Stimulated activated CD4-positive, alpha-beta T cell treated with anti-CD3 and anti-CD28 coated beads, Interleukin-1b, Interleukin-23, amount 100 ng/mL, for 1 hour (primary cell): ENCODE measurements at places on chromosomes 12 and 14.

- no peak for DNase-seq
Measured at GRCh38 chr12:100576331-100577036, 3.0 kb downstream of the GAS2L3 start.

DNA sequence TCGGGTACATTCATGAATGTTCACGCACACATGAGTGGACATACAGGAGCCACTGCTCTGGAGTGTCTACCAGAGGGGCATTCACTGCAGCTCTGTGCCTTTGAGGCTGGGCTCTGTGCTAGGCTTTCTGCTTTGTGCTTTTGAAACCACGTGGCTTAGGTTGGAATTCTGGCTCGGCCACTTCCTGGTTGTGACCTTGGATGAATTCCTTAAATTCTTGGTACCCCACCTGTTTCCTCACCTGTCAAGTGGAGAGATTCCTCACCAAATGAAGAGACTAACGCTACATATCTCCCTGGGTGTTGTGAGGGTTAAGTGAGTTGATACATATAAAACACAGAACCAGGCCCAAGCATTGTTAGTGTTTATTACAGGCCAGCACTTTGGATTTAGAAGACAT is 842.8 kb downstream of the VRK1 start:
- no peak for DNase-seq

DNA sequence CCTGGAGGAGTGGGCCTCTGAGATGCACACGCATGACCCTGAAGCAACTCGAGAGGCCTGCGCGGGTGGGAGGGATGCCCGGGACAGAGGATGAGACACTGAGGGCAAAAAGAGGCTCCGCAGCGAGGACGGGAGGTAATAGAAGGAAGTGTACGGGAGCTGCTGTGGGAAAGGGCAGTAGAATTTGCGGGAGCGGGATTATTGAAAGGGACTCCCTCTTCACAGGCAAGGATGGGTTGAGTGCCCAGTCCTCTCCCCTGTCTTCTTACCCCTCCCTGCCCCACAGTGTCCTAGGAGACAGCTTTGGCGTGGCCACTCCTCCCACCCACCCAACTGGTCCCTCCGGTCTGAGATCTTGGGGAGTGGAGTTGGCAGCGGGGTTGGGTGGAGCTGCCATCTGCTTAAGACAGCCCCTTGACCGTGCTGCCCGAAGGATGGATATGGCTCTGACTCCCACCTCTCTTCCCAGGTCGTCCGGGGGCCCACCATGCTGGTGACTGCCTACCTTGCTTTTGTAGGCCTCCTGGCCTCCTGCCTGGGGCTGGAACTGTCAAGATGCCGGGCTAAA is 15.7 kb upstream of the ESPL1 start:
- no peak for DNase-seq

DNA sequence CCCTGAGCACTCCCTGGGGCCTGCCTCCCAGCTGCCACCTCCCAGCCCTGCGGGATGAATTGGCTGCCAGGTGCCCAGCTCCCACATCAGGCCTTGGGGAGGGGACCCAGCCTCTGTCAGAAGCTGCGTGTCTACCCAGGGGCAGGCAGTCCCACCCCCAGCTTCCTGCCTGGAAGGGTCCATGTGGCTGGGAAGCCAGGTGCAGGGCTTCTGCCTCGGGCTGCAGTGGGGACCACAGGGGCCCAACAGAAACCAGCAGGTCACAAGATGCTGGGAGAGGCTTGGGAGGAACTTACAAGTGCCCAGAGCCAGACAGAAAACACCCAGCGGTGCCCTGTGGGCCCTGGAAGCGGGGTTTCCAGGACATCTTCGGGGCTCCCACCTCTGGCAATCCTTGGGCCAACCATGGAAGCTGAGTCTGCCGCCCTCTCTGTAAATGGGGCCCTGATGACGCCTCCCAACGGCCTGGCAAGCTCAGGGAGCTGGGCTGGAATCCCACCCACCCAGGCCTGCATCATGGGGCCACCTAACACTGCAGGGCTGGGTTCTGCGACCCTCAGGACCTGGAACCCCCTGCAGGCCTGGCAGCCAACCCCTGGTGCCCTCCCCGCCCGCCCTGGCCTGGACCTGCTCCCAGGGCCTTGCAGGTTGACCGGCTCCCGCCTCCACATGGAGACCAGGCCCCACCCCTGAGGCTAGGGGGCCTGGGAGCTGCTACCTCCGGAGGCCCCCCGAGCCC is 36.6 kb downstream of the CCNK start:
- no peak for DNase-seq

DNA sequence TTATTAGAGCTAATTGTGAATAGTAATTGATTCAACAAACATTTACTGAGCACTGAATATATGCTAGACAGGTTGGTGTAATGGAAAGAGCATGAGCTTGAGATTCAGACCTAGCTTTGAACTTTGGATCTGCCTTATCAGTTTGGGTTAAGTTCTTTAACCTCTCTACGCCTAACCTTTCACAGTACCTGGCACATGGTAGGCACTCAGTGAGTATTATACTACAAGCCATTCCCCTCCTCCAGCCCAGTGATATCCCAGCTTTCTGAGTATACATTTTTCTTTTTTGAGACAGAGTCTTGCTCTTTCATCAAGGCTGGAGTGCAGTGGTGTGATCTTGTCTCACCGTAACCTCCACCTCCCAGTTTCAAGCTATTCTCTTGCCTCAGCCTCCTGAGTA is 32.0 kb downstream of the FAM177A1 start:
- no peak for DNase-seq

- DNase-seq = peak; percentile 66
Measured at GRCh38 chr14:89417091-89417464, at the start of gene FOXN3. FOXN3 (minus strand) TSS chr14:89417233; CDS start chr14:89412476, 4,757 bp downstream.

DNA sequence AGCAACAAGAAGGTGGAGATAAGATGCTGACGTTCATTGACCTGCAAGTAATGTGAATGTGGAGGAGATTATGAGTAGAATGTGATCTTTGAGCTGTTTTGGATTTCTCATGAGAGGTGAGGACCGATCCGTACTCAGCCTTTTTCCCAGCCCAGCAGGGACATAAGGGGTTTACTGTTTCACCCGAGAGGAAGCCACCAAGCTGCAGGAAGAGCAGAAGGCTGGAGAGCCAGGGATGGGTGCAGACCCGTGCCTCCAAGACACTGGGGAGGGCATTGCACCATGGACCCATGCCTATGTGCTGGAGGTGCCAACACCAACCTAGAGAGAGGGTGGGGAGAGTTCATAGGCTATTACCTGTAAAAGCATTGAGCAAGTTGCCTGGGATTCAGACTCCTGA is 206.0 kb upstream of the DIO3 start:
- no peak for DNase-seq

DNA sequence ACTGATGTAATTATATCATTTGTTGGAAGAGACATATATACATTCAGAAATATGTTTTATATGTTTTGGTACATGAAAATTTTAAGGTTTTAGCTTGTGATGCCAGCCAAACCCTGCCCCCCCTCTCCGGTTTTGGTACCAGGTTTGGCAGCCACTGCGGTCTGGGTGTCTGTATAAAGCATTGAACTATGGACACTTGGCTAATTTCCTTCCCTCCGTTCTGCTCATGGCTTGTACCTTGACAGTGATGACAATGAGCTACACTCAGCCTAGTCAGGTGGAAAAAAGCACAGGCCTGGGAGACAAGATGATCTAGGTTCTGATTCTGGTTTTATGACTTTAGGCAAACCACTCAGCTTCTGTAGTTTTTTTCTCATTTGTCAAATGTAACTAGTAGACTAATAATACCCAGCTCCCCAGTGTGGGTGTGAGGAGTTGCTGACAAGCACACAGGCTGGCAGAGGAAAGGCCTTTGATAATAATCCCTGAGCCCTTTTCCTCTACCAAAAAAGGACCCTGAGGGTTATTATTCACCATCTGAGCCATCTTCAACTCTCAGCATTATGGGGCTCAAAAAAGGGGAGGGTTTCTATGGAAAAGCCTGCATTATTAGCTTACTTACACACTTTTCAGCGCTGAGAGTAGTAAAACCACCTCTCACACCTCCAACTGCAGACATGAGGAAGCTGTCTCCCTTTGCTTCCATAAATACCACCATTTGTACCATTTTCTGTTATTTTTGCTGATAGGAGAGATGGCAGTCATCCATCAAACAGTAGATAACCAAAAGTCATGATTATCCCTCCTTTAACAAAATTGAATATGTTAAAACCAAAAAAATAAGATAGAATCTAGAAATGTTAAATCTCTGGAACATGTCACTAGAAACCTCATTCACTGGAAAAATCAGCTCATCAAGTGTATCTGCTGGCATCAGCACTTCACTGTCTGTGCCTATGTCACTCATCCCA is 76.3 kb upstream of the PSMC1 start:
- DNase-seq = no peak

GRCh38 chr14:104075530-104076151 is 9.9 kb upstream of the ASPG start:
- DNase-seq = no peak

DNA sequence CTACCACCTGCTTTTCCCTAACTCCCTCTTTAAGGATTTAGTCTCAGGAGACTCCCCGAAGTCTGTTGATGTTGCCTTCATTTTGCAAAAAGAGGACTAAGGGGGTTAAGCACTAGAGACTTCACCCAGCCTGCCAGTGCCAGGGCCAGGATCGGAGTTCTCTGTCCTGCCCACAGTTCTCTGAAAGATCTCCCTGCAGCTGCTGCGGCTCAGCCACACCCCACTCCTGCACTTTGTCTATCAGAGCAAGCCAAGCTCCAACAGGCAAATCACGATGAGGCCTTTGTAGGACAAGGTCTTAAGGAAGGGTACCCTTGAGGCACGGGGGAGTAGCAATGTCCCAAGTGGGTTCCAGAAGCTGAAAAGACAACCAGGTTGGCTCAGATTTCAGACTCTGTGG is 148.8 kb upstream of the EGLN3 start:
- no peak for DNase-seq

DNA sequence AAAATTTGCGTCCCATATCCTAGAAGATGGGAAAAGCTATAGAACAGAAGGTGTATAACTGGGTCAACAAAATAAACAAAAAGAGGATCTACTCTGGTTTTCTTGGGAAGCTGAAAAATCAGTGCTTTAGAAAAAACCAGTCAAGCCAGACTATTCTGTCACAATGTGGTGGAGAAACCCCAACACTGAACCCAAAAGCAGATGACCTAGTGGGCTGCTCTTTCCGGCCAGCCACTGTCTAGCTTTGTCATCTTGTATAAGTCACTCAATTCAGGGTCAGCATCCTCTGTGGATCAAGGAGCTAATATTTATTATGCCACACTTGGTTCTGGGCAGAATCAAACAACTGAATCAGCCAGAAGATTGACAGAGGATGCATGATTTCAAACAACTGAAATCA is 26.6 kb upstream of the TMCC3 start:
- no peak for DNase-seq

GRCh38 chr14:102028733-102029132 is 58.1 kb downstream of the HSP90AA1 start:
- DNase-seq = no peak

- DNase-seq = no peak
Measured at GRCh38 chr14:91454580-91454979, 37.0 kb upstream of the CCDC88C start.

DNA sequence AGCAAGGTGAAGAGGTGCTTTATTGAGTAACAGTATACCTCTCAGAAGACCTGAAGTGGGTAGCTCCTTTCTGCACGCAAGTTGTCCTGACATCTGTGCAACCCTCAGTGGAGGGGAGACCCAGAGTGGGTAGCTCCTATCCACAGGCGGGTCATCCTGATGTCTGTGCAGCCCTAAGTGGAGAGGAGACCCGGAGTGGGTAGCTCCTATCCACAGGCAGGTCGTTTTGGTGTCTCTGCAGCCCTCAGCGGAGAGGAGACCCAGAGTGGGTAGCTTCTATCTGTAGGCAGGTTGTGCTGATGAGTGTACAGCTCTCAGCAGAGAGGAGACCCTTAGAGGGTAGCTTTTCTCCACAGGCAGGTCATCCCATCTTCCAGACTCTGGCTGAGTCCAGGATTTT is 45.1 kb upstream of the PRPF39 start:
- no peak for DNase-seq

DNA sequence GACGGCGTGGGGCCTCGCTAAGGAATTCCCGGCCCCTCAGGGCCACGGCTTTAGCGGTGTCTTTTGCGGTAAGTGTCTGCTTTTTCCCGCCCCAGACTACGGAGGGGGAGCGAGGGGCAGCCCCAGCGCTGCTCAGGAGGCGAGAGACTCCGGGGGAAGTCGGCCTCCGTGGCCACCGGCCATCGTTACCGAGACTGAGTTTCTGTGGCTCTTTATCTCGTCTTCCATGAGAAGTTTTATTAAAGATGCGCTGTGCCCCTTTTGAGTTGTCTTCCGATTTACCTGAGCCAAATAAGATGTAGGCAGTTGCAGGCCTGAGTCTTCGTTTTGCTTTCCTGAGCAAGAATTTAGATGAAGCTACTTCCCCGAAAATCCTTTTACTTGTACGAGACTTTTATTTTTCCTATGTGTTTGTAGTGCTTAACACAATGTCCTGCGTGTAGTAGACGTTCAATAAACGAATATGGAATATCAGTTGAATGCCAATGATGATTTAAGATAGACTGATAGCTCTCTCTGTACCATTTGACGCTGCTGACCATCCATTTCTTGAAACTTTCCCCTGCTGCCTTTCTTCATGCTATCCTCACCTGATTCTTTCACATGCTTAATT is 462 bp downstream of the SRP54 start:
- no peak for DNase-seq

DNA sequence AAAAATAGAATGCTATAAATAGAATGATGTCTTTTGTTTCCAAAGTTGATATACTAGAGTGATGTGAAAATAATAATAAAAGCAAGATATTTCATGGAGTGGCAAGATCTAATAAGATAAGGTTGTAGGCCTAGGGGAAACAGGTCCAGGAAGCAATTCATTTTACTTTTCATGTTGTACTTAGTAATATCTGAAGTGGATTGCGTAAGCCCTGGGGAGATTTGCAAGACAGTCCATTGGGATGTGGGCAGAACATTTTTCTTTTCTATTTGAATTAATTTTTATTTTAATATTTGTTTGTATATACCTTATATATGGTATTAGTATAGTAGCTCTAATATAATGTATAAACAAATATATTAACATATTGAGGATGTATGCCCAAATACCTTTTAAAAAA is 7.5 kb downstream of the NUBPL start:
- DNase-seq = no peak
